ENCODE measurements at places on chromosomes 2 and 18. TPM values are rescaled to one million over a fixed set of nuclear protein-coding genes. Genes with fewer than 3 reads are reported as not detected.

Gene FLACC1
- total RNA-seq = 2.3 TPM

Gene GAREM1
- 1.9 TPM for total RNA-seq

Gene HJURP
- 42.0 TPM for total RNA-seq

Gene LRATD1
- total RNA-seq = 0.13 TPM

All from thoracic aorta endothelial cell (primary cell).